H7 (cell line): ENCODE measurements at places on chromosomes 13 and 19. TPM values are rescaled to one million over a fixed set of nuclear protein-coding genes. Genes with fewer than 3 reads are reported as not detected.

Gene CALR3
- total RNA-seq: 0.52 and 0.97 TPM in 2 replicates

DNA sequence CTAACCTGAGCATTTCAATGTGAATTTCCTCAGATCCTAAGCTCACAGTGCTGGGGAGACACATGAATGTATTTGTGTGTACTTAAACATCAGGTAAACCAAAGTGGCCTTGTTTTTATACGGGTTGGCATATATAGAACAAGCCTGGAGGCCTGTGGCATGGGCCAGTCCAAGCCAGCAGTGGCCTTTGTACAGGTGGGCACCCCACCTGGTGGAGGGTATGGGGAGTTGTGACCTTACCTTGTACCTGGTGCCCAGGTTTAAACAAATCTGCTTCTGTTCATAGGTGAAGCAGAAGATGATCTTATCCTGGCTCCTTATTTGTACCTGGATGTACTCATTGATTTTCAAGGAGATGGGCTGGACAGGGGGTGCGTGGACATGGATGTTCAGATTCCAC lies 71.0 kb downstream of the ERICH6B start:
- DNase-seq: peak; percentile 47

Gene CEBPA
- 3.2 and 4.8 TPM in 2 replicates for total RNA-seq

DNA sequence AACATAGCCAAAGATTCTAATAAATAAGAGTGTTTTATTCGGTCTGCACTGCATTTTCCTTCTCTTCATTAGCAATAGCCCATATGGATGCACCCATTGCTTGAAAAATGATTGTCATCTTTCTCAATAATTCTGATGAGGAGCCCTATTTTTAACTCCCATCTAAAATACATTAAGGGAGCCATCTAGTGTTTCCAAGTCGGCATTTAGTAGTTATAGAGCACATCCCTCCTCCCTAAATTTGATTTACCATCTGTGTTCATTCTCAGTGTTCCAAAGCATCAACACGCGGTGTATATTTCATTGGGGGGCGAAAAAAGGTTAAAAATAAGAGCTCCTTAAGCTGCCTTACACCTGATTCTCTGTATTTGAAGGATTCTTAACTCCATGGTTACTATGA lies 119.2 kb upstream of the IPO5 start:
- DNase-seq: no peak

Gene ZNF383
- 2.0 and 3.9 TPM in 2 replicates for total RNA-seq

GRCh38 chr19:1183543-1184172 lies 9.6 kb upstream of the SBNO2 start:
- peak; percentile 67 for DNase-seq

Gene RANBP3
- 73.7 and 79.7 TPM in 2 replicates for total RNA-seq

DNA sequence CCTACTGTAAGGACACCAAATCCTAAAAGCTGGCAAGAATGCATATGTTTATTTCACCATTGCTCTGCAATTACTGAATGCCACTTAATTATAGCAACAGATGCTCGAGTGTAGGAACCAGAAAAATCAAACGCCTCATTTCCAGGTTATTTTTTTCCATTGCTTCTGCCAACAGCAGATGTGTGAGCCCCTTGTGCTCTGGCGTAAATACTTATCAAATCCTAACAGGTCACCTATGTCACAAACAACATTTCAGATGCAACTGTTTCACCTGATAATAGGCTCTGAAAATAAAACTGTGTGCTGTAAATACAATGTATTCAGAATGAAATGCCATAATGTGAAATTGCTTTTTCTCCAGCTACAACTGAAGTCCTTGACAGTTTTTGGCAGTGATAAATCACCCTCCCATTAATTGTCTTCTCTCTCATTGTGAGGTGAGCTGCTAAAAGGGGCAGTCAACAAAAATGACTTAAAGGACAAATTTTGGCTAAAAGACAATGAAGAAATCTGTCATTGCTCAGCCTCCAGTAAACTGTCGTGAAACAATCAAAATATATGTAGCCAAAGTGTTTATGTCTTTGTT lies 344.0 kb downstream of the DACH1 start:
- no peak for DNase-seq

DNA sequence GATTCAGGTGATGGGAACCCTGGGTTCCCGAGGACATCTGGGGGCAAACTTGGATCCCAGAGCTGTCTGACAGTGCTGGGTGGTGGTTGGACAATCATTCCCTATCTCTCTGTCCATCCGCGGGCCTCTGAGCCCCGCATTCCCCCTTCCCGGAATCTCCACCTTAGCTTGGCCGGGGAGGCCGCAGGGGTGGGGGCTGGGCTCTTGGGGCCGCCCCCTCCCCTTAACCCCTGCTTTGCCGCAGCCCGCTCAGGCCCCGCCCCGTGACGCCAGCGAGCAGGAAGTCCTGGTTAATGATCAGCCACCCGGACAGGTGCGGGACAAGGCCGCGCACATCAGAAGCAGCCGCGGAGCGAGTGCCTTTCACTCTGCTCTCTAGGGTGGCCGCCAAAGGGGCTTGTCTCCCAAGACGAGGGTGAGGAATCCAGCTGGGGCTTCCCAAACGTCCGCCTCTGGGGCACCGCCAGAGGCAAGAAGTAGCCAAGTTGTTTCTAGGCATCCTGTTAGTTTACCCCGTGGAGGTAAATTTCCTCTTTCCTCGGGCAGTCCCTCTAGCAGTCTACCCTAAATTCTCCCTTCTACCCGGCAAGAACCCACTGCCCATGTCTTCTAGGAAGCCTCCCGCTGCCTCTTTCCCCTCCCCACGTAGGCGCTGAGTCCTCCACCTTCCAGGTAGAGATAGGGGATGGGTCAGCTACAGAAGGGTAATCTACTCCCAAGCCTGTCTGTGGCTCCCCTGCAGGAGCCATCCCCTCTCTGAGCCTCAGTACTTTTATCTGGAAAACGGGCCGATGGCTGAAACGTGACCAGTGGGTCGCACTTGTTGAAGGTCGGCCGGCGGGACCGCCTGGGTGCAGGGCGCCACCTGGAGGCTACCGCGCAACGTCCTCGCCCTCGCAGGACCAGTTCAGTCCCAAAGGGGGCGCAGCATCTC lies 3.0 kb downstream of the IRF2BP1 start:
- peak; percentile 98 for DNase-seq

DNA sequence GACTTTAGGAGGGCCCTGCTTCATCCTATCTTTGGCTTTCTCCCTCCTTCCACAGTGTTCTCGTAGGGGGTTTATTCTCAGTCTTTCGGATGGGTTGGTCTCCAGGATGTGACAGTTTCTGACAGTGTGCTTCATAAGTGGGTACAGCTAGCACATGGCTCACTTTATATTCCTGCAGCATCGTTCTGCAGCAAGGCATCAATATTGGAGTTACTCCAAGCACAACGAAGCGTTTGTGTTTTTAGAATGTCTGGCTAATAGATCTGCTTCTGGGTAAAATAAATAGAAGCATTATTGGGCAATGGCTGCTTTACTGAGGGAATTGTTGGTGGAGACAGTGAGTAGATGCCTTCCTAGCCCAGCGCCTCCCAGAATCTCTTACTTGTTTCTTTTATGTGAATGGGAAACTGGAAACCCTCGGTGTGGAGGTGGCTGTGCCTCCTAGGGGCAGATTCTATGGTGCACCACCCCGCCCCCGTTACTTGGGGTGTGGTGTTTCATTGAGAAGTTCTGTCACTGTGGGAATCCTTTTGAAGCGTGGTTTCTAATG lies 2.0 kb downstream of the FARP1 start:
- DNase-seq: peak; percentile 61

- DNase-seq: peak; percentile 90
These were observed 52.0 kb downstream of the NWD1 start for GRCh38 chr19:16771618-16772017.

Gene CYP4F8
- not detected in 2 replicates for total RNA-seq

Gene PGLYRP1
- total RNA-seq: not detected in 2 replicates

GRCh38 chr19:52889931-52890330 lies 7.5 kb downstream of the ZNF320 start:
- no peak for DNase-seq

Gene LILRA5
- not detected in 2 replicates for total RNA-seq

DNA sequence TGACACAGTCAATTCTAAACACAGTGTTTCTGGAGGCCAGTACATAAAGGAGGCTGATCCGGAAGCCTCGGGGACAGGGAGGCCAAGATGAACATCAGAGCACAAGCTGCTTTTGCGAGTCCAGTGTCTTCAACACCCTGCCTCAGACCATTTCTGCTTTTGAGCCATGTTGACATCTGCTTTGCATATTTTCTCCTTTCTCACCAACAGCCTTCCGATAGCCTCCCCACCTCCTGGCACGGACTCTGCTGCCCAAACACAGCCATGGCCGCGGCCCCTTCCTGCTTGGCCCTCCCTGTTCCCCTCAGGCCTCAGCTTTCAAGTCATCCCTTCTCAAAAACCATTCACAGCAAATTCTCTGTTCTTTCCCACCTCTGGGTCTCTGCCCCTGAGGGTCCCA lies 3.6 kb downstream of the LRRC25 start:
- DNase-seq: no peak
